ENCODE measurements at places on chromosomes 13 and 19.

DNA sequence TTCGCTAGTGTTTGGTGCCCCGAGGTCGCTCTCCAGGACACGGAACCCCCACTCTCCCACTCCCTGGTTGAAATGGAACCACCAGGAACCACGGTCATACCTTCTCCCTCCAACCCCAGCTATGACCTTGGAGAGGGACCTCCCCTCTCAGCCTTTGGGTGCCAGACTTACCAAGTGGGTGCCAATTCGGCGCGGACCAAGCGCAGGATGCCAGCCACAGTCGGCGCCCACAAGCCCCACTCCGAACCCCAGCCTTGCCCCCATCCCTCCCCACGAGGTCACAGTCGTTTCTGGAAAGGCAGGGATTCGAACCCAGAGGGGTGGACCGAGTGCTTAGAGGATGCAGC lies 910 bp downstream of the PDE4C start:
- no peak for DNase-seq

GRCh38 chr13:84315527-84315926 lies 433.3 kb upstream of the SLITRK1 start:
- no peak for DNase-seq

- no peak for DNase-seq
Measured at GRCh38 chr13:107846642-107847041, 368.7 kb downstream of the LIG4 start.

GRCh38 chr19:44010468-44010867 lies 7.7 kb downstream of the ZNF230 start:
- no peak for DNase-seq

GRCh38 chr13:21071924-21072323 lies 10.5 kb upstream of the LATS2 start:
- no peak for DNase-seq

DNA sequence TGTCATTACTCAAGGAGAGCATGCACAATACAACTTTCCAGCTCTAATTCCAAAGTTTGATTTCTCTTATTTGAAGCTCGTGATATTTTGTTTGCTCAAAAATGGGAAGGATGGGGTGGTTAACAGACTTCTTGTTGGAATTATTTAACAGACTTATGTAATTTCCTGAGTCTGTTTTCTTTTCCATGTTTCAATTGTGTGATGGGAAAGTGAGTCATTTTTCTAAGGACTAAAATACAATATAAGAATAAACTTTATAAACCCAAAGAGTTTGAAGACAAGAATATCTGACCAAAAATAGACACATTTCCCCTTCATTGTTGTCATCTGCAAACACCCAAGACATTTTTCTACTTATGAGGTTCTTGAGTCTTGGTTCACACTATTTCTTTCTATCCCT lies 211.8 kb upstream of the SLITRK5 start:
- DNase-seq = no peak

- DNase-seq = no peak
Measured at GRCh38 chr13:41241626-41242025, 21.8 kb downstream of the MTRF1 start.

DNA sequence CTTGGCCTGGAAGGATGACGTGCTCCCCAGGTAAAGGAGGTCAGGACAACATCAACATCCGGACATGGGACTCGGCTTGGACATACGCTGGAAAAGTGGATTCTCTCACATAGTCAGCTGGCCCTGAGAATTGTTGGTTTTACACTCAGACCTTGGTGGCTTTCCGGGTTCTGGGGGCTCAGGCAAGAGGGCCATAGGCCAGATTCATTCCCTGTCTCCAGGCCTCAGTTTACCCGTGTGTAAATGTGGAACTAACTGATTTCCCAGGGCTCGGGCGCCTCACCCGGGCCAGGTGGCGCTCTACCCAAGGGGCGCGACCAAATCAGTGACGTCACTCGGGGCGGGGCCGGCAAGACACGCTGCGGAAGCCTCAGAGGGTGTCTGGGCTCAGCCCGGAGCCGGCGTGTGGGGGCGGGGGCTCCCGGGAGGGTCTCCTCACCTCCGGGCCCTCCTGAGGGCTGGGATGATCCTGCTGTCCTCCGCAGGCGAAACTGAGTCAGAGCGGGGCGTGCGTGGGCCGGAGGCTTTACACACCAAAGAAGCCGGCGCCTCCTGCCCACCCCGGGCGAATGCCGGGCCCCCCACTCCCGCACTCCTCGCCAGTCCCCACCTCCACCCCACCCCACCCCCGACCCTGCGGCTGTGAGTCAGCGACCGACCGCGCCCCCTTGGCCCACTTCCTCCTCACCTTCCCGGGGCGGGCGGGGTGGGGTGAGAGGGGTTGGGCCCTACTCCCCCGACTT lies 862 bp upstream of the VASP start:
- peak; percentile 99 for DNase-seq
